ENCODE measurements at places on chromosomes 2 and 18. TPM values are rescaled to one million over a fixed set of nuclear protein-coding genes. Genes with fewer than 3 reads are reported as not detected.

ERLEC1 gene
- total RNA-seq, result 84.5 TPM

SLC35F5 gene
- 64.6 TPM for total RNA-seq

CMPK2 gene
- total RNA-seq, result 5.6 TPM

ACTR2 gene
- total RNA-seq, result 70.0 TPM

- no peak for DNase-seq
- no peaks in the 10 kb centered on the region for H3K36me3 ChIP-seq
- H3K4me3 ChIP-seq, result peak overlapping the region; percentile 7
- H3K27me3 ChIP-seq, result no peaks in the 10 kb centered on the region
Observed at GRCh38 chr2:20212871-20213503, 11.9 kb downstream of the SDC1 start.

- no peak for DNase-seq
- H3K27me3 ChIP-seq, result no peaks in the 10 kb centered on the region
- H3K4me3 ChIP-seq, result no peak overlapping the region
Observed at GRCh38 chr2:169090133-169090820, 20.9 kb downstream of the DHRS9 start.

DNA sequence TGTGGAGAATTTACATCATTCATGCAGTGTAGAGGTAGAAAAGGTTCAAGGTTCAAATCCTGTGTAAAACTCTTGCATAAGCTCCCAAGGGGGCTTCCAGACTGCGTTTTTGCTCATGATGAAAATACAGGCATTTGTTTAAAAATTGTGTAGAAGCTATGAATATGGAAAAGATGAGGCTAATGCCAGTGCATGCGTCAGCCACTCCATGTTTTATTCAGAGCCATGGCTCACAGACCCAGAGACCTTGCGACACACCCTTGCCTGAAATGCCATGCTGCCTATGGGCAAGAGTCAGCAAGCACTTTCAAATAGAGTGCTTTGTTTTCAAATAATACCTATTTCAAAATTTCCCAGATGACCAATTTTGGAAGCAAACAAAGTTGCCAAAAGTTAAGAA lies 262.3 kb downstream of the TRIB2 start:
- H3K27ac ChIP-seq, result no peak overlapping the region
- H3K27me3 ChIP-seq, result no peaks in the 10 kb centered on the region
- H3K4me1 ChIP-seq, result no peaks in the 10 kb centered on the region

- DNase-seq, result no peak
- H3K4me3 ChIP-seq, result no peak overlapping the region
- H3K27ac ChIP-seq, result peak overlapping the region; percentile 70
- no peaks in the 10 kb centered on the region for H3K27me3 ChIP-seq
Observed at GRCh38 chr2:25228848-25229278, 60.5 kb upstream of the POMC start.

GRCh38 chr2:56337342-56337741 lies 153.6 kb downstream of the CCDC85A start:
- no peak overlapping the region for H3K27ac ChIP-seq
- no peaks in the 10 kb centered on the region for H3K36me3 ChIP-seq
- H3K4me1 ChIP-seq, result no peaks in the 10 kb centered on the region

- no peaks in the 10 kb centered on the region for H3K36me3 ChIP-seq
- no peak overlapping the region for H3K27ac ChIP-seq
Observed at GRCh38 chr18:58345875-58346274, 283.0 kb downstream of the ALPK2 start.

GRCh38 chr18:64017870-64018269 lies 48.0 kb downstream of the SERPINB8 start:
- H3K36me3 ChIP-seq, result no peaks in the 10 kb centered on the region
- H3K27ac ChIP-seq, result no peak overlapping the region
- no peaks in the 10 kb centered on the region for H3K27me3 ChIP-seq
- no peak overlapping the region for H3K4me3 ChIP-seq

DNA sequence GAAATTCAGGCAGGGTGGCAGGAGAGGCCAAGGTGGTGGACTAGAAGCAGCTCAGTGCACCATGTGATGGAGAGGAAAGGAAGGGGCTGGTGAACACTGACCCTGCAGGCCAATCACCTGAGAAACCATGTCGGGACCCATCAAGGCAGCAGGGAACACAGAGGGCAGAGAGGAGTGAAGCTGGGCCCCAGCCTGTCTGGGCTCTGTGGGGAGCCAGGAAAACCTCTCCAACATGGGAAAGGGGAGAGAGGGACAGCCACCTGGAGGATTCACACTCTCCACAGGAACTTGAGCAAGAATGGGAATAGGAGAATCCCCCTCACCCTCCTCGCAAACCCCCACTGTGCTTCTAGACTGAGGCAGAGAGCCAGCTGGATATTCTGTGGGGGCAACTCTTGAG lies 85.5 kb upstream of the CYP26B1 start:
- no peaks in the 10 kb centered on the region for H3K36me3 ChIP-seq
- H3K27me3 ChIP-seq, result no peaks in the 10 kb centered on the region
- H3K4me1 ChIP-seq, result peaks cover 17% of the 10 kb centered on the region
- no peak overlapping the region for H3K4me3 ChIP-seq
- DNase-seq, result no peak
- no peak overlapping the region for H3K27ac ChIP-seq

GRCh38 chr2:4903656-4904348 lies 788.4 kb upstream of the SOX11 start:
- H3K27ac ChIP-seq, result no peak overlapping the region
- no peak for DNase-seq
- no peak overlapping the region for H3K4me3 ChIP-seq
- no peaks in the 10 kb centered on the region for H3K4me1 ChIP-seq
- no peaks in the 10 kb centered on the region for H3K27me3 ChIP-seq

DNA sequence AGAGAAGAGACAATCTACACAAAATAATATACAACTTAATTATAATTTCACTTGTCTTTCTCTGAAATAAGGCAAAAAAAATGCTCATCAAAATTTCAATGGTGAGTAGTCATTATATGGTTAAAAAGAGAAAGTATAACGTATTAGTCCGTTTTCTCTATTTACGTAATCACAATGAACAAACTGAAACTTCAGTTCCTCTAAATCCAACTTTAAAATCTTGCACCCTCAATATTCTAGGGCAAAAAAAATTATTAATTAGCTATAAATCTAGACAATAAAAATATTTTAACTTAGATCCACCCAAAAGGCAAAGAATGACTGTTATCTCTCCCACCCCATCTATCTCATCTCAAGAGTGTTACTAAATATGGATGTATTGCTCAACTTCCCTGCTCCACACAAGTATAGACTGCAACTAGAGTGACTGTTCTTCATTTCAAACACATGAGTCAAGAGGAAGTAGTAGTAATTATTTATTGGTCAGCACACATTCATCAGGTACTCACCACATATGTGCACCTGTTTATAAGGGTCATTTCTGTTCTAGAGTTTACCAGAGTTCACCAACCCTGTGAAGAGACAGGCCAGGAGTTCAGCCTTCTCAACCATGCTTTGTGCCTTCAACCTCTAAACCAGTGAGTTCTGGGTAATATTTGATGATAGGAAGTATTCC lies 36.4 kb downstream of the STK39 start:
- H3K36me3 ChIP-seq, result no peaks in the 10 kb centered on the region
- H3K4me3 ChIP-seq, result no peak overlapping the region
- no peaks in the 10 kb centered on the region for H3K27me3 ChIP-seq

All from vagina (tissue), 2 donors.